ENCODE measurements at places on chromosomes 3 and 15. TPM values are rescaled to one million over a fixed set of nuclear protein-coding genes. Genes with fewer than 3 reads are reported as not detected.

- peaks cover 79% of the 10 kb centered on the region for H3K36me3 ChIP-seq
- no peak overlapping the region for H3K4me3 ChIP-seq
- H3K4me1 ChIP-seq, result no peaks in the 10 kb centered on the region
- no peak for DNase-seq
Observed at GRCh38 chr3:139355891-139356290, 12.1 kb downstream of the MRPS22 start.

DNA sequence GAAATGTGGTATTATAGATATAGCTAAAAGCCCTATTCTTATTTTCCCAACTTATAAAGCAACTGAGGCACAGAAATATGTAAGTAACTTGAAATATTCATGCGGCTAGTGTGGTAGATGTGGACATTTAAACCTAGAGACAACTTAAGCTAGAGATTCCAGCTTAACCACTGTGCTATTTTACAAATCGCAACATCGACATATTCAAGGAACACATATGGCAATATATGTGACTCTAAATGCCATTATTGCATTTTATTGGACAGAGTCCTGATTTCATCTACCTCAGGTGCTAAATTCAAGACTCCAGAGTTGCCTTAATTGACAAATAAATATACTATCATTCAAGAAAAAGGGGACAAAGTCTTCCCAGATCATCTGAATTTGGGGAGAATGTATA lies 442.3 kb downstream of the NLGN1 start:
- no peak for DNase-seq
- no peak overlapping the region for H3K4me3 ChIP-seq
- H3K27me3 ChIP-seq, result no peaks in the 10 kb centered on the region
- H3K27ac ChIP-seq, result no peak overlapping the region
- no peaks in the 10 kb centered on the region for H3K36me3 ChIP-seq
- no peaks in the 10 kb centered on the region for H3K4me1 ChIP-seq

DNA sequence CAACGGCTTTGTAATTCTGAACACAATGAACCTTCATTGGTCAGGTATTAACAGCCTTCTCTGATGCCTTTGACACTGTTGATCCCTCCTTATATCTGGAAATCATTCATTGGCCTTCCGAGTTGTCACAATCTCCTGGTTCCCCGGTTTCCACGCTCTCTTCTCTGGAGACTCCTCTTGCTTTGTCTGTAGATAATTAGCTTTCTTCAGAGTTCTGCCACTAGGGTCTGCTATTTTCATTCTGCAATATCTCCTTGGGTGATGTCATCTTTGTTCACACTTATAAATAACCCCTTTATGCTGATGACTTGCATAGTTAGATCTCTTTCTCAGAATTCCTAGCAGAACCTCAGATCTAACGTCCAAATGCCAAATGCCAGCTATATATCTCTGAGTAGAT lies 583.8 kb upstream of the ZNF717 start:
- H3K36me3 ChIP-seq, result no peaks in the 10 kb centered on the region
- no peaks in the 10 kb centered on the region for H3K27me3 ChIP-seq
- no peak for DNase-seq
- no peaks in the 10 kb centered on the region for H3K4me1 ChIP-seq
- no peak overlapping the region for H3K4me3 ChIP-seq

- H3K27ac ChIP-seq, result no peak overlapping the region
- H3K4me3 ChIP-seq, result no peak overlapping the region
- H3K36me3 ChIP-seq, result no peaks in the 10 kb centered on the region
- DNase-seq, result no peak
- no peaks in the 10 kb centered on the region for H3K27me3 ChIP-seq
- no peaks in the 10 kb centered on the region for H3K4me1 ChIP-seq
Observed at GRCh38 chr3:35187908-35188307, 451.4 kb upstream of the ARPP21 start.

GRCh38 chr3:158781849-158782248 lies 20.0 kb upstream of the MFSD1 start:
- no peak overlapping the region for H3K4me3 ChIP-seq

GRCh38 chr3:189630767-189631372 lies 319 bp upstream of the TP63 start:
- H3K27ac ChIP-seq, result no peak overlapping the region
- no peak overlapping the region for H3K4me3 ChIP-seq
- no peaks in the 10 kb centered on the region for H3K27me3 ChIP-seq

- no peaks in the 10 kb centered on the region for H3K36me3 ChIP-seq
- no peaks in the 10 kb centered on the region for H3K27me3 ChIP-seq
- no peaks in the 10 kb centered on the region for H3K4me1 ChIP-seq
- H3K4me3 ChIP-seq, result no peak overlapping the region
- H3K27ac ChIP-seq, result no peak overlapping the region
Observed at GRCh38 chr3:29686889-29687592, 406.2 kb downstream of the RBMS3 start.

DNA sequence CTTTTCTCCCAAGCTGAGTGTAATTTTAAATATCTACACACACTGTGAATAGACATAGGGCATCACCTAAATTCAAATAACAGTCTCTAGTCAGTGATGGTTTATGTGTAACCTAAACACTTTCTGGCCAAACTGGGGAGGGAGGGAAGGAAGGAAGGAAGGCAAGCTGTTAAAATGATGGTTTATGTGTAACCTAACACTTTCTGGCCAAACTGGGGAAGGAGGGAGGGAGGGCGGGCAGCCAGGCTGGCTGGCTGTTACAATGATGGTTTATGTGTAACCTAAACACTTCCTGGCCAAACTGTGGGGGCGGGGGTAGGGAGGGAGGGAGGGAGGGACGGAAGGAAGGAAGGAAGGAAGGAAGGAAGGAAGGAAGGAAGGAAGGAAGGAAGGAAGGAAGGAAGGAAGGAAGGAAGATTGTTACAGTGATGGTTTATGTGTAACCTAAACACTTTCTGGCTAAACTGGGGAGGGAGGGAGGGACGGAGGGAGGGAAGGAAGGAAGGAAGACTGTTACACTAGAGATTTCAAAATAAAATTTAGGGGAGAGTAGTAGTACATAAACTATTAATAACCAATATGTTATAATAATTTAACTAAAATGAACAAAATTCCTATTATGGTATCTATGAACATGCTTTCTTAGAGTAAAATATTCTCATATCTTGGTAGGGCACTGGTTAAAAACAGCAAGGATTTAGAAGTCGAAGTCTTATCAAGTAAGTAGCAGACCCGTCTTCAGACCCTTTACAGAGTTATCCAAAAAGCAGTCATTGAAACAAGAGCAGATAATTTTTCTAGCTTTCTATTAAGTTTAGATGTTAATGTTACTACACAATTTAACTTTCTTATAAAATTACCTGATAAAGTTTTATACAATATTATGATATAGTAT lies 148.1 kb downstream of the LMLN start:
- H3K36me3 ChIP-seq, result no peaks in the 10 kb centered on the region
- no peaks in the 10 kb centered on the region for H3K4me1 ChIP-seq

- DNase-seq, result no peak
- H3K27me3 ChIP-seq, result no peaks in the 10 kb centered on the region
- no peaks in the 10 kb centered on the region for H3K36me3 ChIP-seq
- no peak overlapping the region for H3K27ac ChIP-seq
Observed at GRCh38 chr15:58038426-58039078, 27.0 kb downstream of the ALDH1A2 start.

- no peak overlapping the region for H3K4me3 ChIP-seq
- no peaks in the 10 kb centered on the region for H3K27me3 ChIP-seq
- H3K4me1 ChIP-seq, result no peaks in the 10 kb centered on the region
- no peak overlapping the region for H3K27ac ChIP-seq
Observed at GRCh38 chr3:133079621-133080020, 41.4 kb downstream of the TMEM108 start.

DNA sequence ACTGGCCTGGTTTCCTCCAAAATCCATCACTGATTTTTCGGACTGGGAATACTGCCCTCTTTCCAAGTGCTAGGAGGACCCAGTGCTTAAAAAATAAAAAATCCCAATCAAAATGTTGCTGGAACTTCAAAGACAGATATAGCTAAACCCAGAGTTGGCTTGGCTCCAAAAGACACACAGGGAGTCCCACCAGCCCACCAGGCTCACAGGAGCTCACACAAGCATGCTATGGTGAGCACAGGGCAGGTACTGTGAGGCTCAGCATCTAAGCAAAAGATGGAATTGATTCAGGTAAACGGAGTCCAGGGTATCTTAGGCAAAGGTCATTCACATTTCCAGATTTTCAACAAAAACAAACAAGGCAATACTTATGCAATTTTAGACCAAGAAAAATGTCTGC lies 3.7 kb downstream of the TRANK1 start:
- H3K27ac ChIP-seq, result no peak overlapping the region
- DNase-seq, result no peak
- H3K36me3 ChIP-seq, result no peaks in the 10 kb centered on the region
- H3K4me1 ChIP-seq, result peaks cover 13% of the 10 kb centered on the region
- no peaks in the 10 kb centered on the region for H3K27me3 ChIP-seq

GRCh38 chr15:60000113-60000823 lies 3.8 kb upstream of the FOXB1 start:
- no peak overlapping the region for H3K27ac ChIP-seq
- DNase-seq, result no peak
- H3K27me3 ChIP-seq, result peaks cover 90% of the 10 kb centered on the region
- peaks cover 53% of the 10 kb centered on the region for H3K4me1 ChIP-seq

DNA sequence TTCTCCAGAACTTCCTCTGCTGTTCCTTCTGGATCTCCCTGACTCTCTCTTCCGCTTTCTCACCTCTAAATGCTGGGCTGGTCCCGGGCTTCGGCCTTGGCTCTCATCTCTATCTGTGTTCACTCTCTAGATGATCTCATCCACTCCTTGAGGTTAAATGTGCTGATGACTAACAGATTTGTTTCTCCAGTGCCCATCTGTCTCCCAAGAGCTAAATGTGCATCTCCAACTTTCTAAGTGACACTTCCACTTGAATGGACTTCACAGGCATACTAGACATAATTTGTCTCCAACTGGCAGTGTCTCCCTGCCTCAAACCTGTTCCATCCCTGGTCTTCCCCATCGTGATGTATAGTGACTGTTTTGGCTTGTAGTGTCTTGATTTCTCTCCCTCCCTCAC lies 95.3 kb downstream of the ITPR1 start:
- no peak overlapping the region for H3K4me3 ChIP-seq
- H3K4me1 ChIP-seq, result peaks cover 51% of the 10 kb centered on the region
- H3K27me3 ChIP-seq, result no peaks in the 10 kb centered on the region
- H3K27ac ChIP-seq, result no peak overlapping the region
- no peak for DNase-seq

DNA sequence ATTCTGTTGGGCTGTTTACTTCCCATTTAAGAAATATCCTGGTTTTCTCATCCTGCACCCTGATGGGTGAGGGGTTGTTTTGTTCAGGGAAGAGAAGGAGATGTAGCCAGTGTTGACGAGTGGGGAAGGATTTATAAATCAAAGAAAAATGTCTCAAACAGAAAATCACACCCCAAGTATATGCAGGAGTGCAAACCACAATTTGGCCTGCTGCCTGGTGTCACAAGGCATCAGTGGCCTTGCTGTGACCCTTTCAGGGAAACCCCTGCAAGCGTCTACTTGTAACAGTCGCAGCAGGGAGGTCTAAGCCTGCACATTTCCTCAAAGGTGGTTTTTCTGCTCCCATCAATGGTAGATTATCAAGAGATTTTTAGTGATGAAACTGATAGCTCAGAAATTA lies 132.6 kb upstream of the LRRN1 start:
- no peak overlapping the region for H3K4me3 ChIP-seq
- no peak overlapping the region for H3K27ac ChIP-seq
- no peaks in the 10 kb centered on the region for H3K27me3 ChIP-seq
- no peak for DNase-seq
- H3K36me3 ChIP-seq, result no peaks in the 10 kb centered on the region
- H3K4me1 ChIP-seq, result no peaks in the 10 kb centered on the region

DNA sequence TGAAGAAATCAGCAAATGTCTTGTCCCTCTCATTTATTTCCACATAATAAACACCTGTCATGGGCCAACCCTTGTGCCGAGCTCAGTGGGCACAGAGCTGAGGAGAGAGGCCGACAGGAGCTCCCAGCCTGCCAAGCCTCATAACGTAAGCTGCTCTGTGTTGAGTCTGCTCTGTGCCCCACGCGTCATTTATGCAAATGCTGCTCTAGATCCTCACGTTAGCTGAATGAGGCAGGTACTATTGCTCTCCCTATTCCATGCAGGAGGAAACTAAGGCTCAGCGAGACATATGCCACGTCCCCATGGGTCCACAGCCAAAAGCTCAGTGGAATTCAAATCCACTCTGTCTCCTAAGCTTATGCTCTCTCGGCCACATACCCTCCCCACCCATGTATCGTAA lies 41.5 kb downstream of the EFCAB12 start:
- H3K27me3 ChIP-seq, result no peaks in the 10 kb centered on the region
- no peaks in the 10 kb centered on the region for H3K4me1 ChIP-seq
- no peak overlapping the region for H3K27ac ChIP-seq

DNA sequence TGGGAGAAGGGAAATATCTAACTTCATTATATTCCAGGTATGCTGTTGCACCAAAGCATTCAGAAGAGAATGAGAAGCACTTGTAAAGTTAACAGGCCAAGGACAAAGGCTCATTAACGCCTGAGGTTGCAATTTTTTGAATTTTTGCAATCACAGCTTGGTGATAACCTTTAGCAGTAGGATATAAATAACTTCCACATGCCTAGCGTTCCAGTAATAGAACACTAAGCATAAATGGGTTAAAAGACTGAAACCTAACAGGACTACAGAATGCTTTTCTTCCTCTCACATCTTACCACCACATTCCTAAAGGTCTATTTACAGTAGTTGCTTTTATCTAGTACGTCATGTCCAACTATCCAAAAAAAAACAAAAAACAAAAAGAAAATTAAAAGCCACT lies 57.4 kb upstream of the IMPG2 start:
- no peak overlapping the region for H3K4me3 ChIP-seq
- peaks cover 21% of the 10 kb centered on the region for H3K4me1 ChIP-seq
- DNase-seq, result no peak

DNA sequence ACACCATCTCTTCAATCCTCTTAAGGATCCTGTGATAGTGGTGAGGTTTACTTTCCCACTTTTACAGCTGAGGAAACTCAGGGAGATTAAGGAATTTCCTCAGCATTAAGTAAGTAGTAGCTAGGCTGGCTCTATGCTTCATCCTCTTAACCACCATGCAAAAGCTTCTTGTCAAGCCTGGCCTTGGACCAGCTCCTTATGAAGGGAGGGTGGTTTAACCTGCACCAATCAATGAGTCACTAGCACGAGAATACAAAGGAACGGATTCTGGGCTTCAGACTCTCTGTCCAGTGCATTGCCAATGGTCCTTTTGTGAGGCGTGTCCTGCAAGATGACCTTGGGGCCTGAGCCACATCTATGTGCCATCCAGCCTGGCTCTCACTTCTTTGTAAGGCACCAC lies 202.0 kb upstream of the CFAP20DC start:
- no peaks in the 10 kb centered on the region for H3K4me1 ChIP-seq
- no peaks in the 10 kb centered on the region for H3K36me3 ChIP-seq
- H3K27ac ChIP-seq, result no peak overlapping the region
- no peak overlapping the region for H3K4me3 ChIP-seq

DNA sequence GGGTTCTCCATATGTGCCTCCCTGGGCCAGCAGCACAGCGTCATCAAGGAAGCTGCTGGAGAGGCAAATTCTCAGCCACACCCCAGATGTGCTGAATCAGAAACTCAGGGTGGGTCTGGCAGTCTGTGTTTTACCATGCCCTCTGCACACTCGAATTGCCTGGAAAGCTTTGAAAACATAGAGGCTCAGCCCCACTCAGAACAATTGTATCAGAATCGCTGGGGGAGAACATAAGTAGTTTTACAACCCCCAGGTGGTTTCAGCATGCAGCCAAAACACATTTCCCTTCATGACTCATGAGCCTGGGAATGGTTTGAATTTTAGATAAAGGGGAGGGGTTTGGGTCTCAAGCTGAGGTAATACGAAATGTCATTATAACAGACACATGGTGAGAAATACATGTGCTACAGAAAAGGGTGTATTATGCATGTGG lies 9.6 kb downstream of the TGM4 start:
- H3K36me3 ChIP-seq, result no peaks in the 10 kb centered on the region
- no peaks in the 10 kb centered on the region for H3K27me3 ChIP-seq
- H3K4me1 ChIP-seq, result no peaks in the 10 kb centered on the region
- H3K4me3 ChIP-seq, result no peak overlapping the region
- no peak overlapping the region for H3K27ac ChIP-seq
- no peak for DNase-seq

The SOX14 gene
- not detected for total RNA-seq

The MTFMT gene
- 18.3 TPM for total RNA-seq

The ELP6 gene
- 28.6 TPM for total RNA-seq

The ARNT2 gene
- total RNA-seq, result not detected

Measured in CD4-positive, alpha-beta memory T cell (primary cell).